SK-N-SH treated with all-trans-retinoic acid at 6 μM for 48 hours (cell line): ENCODE measurements at places on chromosomes 1 and 21.

DNA sequence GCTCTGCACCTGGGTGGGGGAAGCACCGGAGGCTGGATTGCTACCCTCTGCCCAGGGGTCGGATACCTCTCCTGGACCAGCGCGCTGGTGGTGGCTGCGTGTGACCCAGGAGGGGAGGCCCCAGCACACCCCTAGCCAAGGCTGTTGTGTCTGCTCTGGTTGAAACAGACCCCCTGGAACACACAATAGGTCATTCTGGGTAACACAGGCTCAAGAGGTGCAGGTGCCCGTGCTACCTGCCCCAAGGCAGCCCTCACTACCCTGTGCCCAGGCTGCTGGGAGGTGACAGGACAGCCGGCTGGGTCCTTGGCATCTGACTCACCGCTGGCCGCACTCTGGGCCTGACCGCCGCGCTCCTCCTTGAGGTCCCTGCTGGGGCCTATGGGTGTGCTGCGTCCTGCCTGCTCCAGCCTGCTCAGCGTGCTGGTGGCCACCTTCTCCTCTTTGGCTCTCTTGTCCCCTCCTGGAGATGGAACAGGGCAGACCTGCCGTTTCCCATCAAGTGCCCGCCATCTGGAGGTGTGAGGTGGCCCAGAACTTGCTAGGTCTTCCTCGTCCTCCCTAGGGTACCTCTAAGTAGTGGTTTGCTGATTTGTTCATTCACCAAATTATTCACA is 30.0 kb downstream of the ZBTB17 start:
- no peak for ATAC-seq

DNA sequence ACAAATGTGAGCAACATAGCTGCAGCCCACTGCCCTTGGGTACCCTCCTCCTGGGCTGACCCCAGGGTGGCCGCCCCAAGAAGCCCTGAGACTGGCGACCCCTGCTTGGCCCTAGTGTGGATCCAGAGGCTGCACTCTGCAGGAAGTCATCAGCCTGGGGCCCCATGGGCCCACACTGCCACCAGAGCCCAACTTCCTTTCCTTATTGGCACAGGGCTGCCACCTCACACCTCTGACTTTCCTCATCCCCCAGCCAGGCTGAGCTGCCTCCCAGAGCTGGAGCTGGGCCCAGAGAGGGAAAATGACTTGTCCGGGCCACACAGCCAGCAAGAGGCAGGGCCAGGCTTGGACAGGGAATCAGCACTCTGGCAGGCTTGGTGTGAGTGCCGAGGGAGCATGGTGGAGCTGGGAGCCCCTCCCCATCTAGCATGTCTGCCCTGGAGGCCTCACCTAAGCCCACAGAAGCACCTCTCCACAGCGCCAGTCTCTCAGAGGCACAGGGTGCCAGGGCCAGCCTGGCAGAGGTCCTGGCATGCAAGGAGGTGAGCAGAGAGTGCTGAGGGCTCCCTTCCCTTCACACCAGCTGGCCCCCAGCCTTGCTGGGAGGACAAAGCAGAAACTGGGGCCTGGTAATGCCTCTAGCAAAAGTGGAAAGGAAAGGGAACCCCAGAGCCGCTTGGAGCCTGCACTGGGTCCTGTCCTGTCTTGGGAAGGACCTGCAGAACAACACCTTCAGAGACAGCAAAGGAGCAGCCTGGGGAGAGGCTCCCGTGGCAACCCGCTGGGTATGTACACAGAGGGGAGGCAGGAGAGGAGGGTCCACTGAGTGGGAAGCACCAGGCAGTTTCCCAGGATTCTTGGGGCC is 3.2 kb downstream of the RAP1GAP start:
- no peak; the same call in 2 of the 3 replicates for ATAC-seq

DNA sequence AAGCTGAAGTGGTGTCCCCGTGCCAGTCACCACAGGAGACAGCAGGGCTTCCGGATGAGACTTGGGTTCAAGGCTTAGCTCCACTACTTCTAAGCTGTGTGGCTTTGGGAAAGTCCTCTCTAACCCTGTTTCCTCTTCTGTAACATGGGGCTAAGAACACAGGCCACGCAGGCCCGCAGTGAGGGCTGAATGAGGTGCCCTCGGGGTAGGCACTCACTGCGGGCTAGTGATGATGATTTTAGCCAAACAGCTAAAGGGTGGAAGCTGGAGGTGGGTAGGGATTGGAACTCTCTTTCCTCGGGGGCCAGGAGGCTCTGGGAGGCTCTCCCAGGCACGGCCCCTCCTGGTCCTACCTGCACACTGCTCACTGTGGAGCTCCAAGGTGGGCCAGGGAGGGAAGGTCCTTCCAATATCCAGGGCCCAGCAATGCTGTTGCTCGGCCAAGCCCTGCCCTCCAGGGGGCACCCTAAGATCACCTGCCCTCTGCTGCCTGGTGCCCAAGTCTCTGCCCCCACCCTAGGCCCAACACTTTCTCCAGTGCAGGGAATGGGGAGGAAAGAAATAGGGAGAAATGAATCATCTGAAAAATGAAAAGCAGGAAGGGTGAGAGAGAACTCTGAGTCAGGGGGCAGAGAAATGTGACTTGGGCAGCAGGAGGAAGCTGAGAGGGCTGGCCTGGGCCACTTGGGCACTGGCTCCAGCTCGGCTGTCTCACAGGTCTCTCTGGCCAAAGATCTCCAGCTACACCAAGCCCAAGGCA is 19.2 kb upstream of the EVA1B start:
- peak; percentile 91 for ATAC-seq

DNA sequence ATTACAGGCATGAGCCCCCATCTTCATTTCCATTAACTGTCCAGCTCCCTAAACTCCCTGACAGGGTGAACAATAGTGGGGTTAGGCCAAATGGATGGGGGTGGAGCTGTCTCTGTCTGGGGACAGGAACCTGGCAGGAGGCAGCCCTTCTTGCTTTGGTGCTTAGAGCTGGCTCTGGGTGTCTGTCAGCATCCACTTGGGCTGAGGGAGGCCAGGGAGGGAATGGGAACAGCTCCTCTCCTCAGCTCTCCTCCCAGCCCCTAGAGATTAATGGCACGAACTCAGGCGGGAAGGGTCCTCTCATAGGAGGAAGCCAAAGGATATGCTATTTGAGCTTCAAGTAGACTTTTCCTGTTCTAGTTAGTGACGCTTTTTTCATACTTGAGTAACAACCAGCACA is 11.1 kb upstream of the ETV3L start:
- no peak for ATAC-seq
